ENCODE measurements at places on chromosomes 4 and X.

- DNase-seq: no peak
Observed at GRCh38 chr4:72896515-72896914, 173.0 kb downstream of the COX18 start.

- no peak for DNase-seq
Observed at GRCh38 chr4:56311299-56311975, 75.9 kb downstream of the AASDH start.

DNA sequence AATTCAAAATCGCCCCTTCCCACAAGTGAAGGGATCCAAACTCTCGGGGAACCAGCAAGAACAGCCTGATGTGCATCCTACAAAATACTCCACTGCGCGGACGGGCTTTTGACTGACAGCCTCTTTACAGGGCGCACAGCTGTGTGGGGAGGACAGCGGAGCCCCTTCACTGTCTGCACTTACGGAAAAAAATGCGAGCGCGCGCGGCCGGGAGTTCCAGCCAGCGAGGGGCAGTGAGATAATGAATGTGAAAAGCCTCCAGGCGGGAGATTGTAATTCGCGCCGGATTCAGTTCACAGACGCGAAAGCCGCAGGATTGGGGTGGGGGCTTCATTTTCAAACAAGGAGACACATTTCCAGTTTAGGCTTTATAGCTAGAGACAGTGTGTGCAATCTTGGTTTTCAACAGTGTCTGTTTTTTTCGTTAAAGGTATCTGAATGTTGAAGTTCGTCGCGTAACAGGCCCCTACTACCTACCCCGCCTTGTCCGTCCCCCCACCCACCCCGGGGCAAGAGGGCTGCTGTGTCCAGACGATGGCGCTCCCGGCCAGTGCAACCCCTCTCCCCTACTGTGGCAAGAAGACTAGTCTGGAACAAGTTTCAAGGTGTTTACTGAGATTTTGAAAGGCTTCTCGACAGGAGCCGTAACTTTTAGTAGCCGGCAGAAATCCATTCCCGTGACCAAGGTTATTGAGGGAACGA lies 1.7 kb upstream of the GPR50 start:
- no peak for DNase-seq

GRCh38 chr4:2798399-2799223 lies 5.7 kb downstream of the SH3BP2 start:
- no peak for DNase-seq

- DNase-seq: no peak
Observed at GRCh38 chr4:112817933-112818593, 181.1 kb downstream of the LARP7 start.

All from activated CD4-positive, CD25-positive, alpha-beta regulatory T cell treated with anti-CD3 and anti-CD28 coated beads, Interleukin-2, amount 50 U/mL, for 16 hours (primary cell).